ENCODE measurements at places on chromosomes 4 and X.

DNA sequence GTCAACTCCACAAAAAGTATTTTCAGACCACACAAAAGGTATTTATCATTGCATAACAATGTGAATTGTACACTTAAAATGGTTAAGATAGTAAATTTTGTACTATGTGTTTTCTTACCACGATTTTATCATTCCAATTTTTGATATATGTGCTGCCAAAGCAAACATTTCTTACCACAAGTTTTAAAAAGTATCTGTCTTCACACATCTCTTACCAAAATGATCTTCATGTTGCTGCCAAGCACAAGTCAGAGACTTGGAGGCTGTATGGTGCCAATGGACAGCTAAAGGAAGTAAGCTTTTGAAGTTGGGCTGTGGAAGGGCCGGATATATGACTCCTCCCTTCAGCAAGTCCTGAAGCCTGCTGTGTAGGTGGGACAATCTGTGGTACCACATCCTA is 67.9 kb downstream of the TMLHE start:
- DNase-seq: no peak

GRCh38 chr4:986879-987623 is at the start of gene IDUA:
IDUA (plus strand) TSS chr4:987044; CDS start chr4:987085, 41 bp downstream.
- peak; percentile 83 for DNase-seq

DNA sequence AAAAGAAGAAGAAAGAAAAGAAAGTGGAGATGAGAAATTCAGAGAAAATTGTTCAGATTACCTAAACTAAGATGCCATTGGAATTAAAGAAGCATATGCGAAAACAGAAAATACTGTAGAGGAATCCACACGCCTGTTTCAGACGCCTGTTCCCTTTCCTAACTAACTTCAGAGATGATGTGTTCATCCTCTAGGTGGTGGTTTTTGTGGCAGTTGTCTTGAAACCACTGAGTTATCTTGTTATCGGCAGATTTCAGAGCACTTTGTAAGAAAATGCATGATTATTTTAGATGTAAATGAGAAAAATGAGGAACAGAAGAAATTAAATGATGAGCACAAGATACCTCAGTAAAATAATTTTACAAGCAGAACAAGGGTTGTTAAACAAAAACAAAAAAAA is 48.3 kb downstream of the FUNDC1 start:
- no peak for DNase-seq

DNA sequence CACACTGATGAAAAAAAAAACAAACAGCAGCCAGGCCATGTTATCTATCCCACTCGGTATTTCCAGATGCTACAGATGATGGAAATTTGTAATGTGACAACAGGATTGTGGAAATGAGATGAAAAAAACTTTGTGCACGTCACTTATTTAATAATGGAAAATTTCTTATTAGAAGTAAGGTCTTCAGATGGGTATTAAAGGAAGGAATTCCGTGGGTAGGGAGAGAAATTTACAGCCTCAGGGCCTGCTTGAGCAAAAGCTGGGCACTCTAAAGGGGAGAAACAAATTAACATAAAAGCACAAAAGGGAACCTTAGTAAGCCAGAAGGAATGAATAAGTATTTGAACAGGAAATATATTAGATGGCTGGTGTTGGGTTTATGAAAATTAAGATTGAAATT is 4.2 kb upstream of the PKD2 start:
- DNase-seq: no peak

DNA sequence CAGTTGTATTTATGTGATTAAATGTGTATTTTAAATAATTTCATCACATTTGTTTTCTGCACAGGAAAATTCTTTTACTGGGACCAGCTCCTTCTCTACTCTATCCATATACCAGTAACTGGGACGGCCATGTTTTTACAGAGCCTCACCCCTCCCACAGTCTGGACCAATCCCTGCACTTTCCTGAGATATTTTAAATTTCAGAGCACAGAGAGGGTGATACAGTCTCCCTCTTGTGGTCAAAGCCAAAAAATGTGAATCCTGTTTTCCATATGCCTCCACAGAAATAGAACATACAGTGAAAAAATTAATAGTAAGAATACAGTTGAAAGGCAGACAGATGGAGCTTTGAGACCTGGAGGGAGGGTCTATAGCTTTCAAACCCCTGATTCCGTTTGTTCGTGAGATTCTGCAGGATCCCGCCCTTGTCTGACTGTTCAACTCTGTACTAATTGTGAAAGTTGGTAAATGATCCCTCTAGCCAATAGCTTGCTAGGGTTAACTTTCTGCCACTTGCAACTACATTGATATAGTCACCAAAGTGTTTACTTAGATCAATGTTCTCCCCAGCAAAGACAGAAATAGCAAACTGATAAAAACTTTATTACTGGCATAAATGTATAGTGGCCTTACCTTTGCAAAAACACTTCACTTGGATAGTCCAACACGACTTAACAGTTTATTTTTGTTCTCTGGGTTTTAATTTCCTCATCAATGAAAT is 172.2 kb downstream of the PPARGC1A start:
- no peak for DNase-seq
